ENCODE measurements at places on chromosomes 6 and 20.
A peak's percentile ranks its signal among the peaks of the same experiment; 100 is the strongest.

DNA sequence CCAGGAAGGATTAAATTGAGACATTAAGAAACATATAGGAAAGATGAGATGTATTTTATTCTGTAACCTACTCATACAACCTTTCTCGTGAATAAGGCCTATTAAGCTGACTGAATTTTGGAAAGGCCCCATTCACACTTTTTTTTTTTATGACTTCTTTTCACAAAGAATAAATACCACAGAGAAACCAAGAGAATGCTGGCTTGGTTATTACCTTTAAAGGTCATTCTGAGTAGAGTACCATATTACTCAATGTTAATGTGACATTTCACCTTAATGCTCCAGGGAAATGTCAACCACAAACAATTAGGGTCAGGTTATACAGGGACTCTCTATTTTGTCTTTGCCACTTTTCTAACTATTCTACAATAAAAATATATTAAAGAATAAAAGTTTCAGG lies 204.9 kb upstream of the PTCHD4 start:
- DNase-seq: no peak

DNA sequence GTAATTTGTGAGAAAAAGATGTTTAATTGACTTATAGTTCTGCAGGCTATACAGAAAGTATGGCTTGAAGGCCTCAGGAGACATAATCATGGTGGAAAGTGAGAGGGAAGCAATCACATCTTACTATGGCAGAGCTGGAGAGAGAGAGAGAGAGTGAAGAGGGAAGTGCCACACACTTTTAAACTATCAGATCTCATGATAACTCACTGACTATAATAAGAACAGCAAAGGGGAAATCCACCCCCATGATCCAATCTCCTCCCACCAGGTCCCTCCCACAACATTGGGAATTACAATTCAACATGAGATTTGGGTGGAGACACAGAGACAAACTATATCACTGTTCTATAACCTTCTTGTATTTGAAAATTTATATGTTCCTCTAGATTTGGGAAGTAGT lies 117.2 kb upstream of the BMP5 start:
- DNase-seq: no peak

DNA sequence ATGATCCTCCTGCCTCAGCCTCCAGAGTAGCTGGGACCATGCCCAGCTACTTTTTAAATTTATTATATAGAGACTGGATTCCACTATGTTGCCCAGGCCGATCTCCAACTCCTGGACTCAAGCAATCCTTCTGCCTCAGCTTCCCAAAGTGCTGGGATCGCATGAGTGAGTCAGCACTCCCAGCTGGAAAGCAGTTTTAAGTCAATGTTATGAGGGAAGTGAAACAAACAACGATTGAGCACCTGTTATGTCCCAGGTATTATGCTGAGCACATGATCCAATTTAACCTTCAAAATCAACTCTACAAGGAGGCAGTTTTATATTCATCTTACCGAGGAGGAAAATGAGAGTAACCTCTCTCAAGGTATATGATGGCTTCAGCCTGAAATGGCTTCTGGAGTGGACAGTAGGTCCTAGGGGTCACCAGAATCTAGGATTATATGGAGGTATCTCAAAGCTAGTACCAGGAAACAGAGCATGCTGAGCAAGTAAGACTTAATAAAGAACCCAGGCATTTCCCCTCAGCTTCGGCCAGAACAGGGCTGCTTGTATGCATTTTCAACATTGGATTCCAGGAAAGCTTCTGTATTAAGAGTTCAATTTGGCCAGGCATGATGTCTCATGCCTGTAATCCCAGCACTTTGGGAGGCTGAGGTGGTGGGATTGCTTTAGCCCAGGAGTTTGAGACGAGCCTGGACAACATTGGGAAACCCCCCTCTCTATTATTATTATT lies 55.0 kb downstream of the EDN1 start:
- DNase-seq: no peak

DNA sequence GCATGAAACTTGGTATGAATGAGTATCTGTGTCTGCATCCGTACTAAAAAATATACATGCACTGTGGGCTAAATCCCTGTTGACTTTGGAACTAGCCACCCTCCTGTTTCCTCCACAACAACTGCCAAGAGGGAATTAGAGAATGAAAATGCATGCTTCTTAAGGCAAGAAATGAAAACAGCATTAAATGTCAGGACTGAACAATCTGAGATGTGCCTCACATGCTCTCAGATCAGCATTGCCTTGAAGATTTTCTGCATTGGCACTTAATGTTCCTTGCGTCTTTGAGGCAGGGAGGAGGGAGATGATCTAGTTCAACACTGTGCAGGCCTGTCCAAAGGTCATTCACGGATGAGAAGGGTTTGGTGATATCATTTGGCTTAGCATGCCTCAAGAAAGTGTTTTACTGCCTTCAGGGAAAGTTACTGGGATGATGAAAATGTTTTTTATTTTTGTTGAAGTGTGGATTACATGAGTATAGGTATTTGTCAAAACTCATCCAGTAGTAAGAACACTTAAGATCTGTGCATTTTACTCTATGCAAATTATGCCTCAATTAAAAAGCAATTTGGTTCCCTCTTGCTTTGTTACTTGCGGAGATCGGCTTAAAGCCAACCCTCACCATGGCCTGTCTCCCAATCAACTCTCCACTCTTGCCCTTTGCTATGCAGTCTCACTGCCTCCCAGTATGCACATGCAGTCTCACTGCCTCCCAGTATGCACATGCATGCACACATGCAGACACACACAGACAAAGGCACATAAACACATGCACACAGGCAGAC lies 47.5 kb upstream of the RIN2 start:
- no peak for DNase-seq

GRCh38 chr6:24441599-24441904 lies 38.8 kb downstream of the MRS2 start:
- DNase-seq: no peak

GRCh38 chr6:112259337-112259675 lies 4.9 kb upstream of the LAMA4 start:
- DNase-seq: no peak

GRCh38 chr6:167470101-167470835 lies 145.4 kb downstream of the TTLL2 start:
- DNase-seq: no peak

- DNase-seq: no peak
Observed at GRCh38 chr6:22221211-22221610, 75.6 kb downstream of the PRL start.

GRCh38 chr6:41878246-41878645 lies 16.9 kb downstream of the USP49 start:
- DNase-seq: no peak

- no peak for DNase-seq
Observed at GRCh38 chr20:1810926-1811620, 84.1 kb upstream of the SIRPA start.

GRCh38 chr6:136582711-136583471 lies 32.7 kb upstream of the MAP7 start:
- DNase-seq: no peak

- no peak for DNase-seq
Observed at GRCh38 chr6:16764188-16764950, 3.1 kb upstream of the ATXN1 start.

- no peak for DNase-seq
Observed at GRCh38 chr6:9834233-9834632, 580.6 kb downstream of the TFAP2A start.

- DNase-seq: no peak
Observed at GRCh38 chr6:90025523-90026061, 131.3 kb downstream of the GJA10 start.

GRCh38 chr6:169653691-169654090 lies 48.1 kb downstream of the WDR27 start:
- no peak for DNase-seq

DNA sequence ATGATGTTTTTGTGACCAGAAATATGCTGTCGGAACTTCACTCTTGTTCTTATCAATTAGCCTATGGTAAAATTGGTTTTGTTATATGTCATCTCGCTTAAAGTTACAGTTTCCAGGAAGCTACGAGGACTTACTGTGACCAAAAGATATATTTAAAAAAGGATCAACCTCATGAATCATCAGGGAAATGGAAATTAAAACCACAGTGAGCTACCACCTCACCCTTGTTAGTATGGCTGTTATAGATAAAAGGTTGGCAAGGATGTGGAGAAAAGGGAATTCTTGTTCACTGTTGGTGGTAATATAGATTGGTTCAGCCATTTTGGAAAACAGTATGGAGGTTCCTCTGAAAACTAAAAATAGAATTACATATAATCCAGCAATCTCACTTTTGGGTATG lies 14.3 kb upstream of the INSM1 start:
- no peak for DNase-seq

DNA sequence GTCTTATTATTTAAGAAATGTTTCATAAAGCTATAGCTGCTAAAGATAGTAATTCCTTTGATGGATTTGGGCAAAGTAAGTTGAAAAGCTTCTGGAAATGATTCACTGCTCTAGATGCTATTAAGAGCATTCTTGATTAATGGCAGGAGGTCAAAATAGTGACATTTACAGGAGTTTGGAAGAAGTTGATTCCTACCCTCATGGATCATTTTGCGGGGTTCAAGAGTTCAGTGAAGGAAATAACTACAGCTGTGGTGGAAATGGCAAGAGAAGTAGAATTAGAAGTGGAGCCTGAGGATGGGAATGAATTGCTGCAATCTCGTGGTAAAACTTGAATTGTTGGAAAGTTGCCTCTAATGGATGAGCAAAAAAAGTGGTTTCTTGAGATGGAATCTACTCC lies 316.1 kb downstream of the UTRN start:
- no peak for DNase-seq

DNA sequence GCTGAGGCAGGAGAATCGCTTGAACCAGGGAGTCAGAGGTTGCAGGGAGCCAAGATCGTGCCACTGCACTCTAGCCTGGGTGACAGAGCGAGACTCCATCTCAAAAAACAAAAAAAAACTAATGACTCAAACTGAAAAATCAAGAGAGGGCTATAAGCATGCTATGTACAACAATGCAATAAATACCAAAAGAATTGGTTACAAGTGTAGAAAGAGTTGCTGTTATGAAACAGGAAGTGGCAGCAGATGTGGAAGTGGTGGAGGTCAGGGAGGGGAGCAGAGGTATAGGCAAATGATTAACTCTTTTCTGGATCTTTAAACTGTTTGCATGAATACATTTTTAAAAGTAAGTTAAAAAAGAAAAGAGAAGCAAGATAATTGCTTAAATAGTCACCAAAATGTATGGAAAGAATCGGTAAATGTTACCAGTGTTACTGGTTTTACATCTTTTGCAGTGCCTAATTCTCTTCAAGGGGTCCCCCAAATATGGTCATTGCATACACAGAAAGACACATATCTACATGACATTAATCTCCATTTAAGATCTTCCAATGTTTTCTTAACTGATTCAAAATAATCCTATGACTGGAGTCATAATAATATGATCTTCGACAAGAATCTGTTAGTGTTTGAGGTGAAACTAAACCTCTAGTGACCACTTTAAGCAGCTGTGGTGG lies 15.0 kb downstream of the CALHM6 start:
- DNase-seq: no peak

- DNase-seq: no peak
Observed at GRCh38 chr6:119234457-119234856, 115.1 kb downstream of the MAN1A1 start.

DNA sequence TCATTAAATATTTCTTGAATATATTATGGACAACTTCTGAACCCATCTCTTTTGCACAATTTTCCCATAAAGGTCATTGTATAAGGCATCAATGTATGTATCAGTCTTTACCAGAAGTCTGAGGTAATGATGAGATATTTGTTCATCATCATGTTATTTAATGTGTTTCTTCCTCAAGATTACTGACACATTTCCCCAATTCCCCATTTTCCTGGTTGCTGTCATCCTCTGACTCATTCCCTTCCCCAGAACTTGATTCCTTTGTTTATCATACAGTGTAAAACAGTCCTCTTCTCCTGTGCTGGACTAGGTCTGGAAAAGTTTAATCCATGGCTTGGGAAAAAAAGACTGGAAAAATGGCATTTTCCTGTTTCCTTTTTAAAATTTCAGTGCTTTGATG lies 107.9 kb upstream of the FLRT3 start:
- DNase-seq: no peak

DNA sequence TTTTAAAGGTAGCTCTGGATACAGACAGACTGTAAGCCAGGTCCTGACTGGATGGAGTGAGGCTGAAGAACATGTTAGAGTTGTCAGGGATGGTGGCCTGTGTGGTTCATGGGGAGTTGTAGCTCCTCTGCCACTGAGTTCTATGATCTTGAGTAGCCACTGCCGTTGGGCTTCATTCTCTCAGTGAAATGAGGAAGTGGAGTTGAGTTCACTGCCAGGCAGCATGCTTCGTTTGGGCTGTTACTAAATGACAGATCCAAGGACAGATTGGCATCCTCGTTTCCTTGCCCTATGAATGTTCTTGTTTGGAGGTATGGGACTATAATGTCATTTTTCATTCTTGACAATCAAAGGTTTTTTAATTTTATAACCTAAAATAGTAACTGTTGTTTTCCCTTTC lies 37.2 kb downstream of the SCAND1 start:
- no peak for DNase-seq

- no peak for DNase-seq
Observed at GRCh38 chr6:161232467-161232866, 41.4 kb downstream of the AGPAT4 start.

GRCh38 chr6:113299531-113299930 lies 557.6 kb upstream of the MARCKS start:
- no peak for DNase-seq

GRCh38 chr6:24721461-24722215 lies 2.7 kb upstream of the C6orf62 start:
- DNase-seq: peak; percentile 89

GRCh38 chr20:40673442-40673841 lies 15.6 kb downstream of the MAFB start:
- peak; percentile 51 for DNase-seq

- peak; percentile 55 for DNase-seq
Observed at GRCh38 chr6:39330476-39330875, 8.0 kb upstream of the KCNK16 start.

DNA sequence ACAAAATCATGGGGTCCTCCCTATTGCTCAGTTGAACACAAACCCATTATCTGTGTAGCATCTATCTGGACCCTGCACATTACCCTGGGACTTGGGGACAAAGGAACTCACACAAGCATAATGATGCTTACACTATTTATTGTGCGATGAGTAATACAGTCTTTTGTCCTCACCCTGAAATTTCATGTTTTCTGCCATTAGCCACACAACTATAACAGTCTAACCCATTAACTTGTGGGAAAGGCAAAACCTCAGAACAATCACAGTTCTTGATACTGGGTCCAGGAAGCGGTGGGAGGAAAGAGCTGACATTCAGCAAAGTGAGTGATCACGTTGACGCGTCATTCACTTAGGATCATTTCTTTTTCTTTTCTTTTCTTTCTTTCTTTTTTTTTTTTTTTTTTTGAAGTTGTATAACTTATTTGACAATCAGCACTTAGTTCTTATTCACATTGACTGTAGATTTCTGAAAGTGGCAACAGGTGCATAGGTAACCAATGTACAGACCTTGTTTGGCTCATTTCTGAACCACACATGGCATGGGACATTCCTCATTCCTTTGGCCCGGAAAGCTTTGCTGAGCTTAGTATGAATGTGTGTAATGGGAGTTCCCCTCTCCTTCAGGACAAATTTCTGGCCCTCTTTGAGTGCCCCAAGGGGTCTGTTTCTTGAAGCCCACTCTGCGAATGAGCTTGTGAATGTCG lies 94.8 kb upstream of the CNKSR3 start:
- DNase-seq: no peak

GRCh38 chr20:51106011-51106410 lies 83.1 kb upstream of the KCNG1 start:
- DNase-seq: no peak
